ENCODE measurements at places on chromosomes 12 and 14.

DNA sequence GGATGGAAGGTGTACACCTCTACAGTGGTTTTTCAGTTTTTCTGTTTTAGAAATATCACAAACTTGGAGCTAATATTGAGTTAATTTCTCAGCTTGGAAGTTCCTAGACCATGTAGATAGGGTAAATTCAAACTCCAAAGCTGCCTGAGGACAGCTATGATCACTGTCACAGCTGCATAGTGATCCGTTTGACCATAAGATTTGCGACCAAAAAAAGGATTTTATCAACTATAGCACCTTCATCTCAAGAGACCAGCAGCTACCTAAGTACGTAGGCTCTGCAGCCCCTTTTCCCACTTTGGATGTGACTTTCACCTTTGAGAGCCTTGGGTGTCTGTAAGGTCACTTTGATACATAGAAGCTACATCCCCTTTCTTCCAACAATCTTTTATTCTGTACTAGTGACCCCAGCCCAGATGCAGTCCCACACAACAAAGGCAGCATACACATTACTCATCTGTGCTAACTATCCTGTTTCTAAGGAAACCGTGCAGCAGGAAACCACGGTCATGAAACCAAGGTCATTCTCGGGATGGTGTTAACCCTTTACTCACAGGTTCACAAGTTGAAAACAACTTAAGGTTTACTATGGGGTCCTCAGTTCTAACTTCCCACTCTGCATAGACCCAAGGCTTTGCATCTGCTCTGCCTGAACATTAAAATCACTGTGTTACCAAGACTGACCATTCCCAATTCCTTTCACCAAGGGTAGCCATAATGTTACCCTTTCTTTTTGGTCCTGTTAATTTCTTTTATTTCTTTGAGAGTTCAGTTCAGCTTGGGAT is 75.4 kb downstream of the IFT81 start:
- DNase-seq: no peak

- peak; percentile 55 for DNase-seq
Observed at GRCh38 chr12:96177013-96177412, 17.2 kb upstream of the ELK3 start.

- DNase-seq: no peak
Observed at GRCh38 chr14:74524076-74524811, 30.7 kb downstream of the ISCA2 start.

DNA sequence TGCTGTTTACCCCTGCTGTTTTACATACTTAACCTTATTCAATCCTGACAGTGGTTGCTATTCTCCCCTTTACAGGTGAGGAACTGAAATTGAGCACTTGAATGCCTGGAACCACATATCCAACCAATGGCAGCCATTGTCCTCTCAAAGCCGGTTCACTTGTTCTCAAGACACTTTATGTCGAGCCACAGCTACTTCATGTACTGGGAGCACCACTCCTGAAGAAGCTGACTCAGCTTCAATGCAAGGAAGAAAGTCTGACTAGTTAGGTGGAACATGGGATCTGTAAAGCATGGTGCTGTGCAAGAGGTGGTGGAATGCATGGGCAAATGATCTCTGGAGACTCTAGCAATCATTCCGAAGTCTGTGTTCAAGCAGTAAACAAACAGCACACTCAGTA is 113.9 kb upstream of the CPM start:
- no peak for DNase-seq

DNA sequence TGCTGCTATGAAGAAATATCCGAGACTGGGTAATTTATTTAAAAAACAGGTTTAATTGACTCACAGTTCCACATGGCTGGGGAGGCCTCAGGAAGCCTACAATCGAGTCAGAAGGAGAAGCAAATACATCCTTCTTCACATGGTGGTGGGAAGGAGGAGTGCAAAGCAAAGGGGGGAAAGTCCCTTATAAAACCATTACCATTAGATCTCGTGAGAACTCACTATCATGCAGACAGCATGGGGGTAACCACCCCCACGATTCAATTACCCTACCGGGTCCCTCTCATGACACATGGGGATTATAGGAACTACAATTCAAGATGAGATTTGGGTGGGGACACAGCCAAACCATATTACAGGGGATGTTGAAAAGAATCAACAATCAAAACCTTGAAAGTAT is 74.9 kb downstream of the PPM1H start:
- no peak for DNase-seq

DNA sequence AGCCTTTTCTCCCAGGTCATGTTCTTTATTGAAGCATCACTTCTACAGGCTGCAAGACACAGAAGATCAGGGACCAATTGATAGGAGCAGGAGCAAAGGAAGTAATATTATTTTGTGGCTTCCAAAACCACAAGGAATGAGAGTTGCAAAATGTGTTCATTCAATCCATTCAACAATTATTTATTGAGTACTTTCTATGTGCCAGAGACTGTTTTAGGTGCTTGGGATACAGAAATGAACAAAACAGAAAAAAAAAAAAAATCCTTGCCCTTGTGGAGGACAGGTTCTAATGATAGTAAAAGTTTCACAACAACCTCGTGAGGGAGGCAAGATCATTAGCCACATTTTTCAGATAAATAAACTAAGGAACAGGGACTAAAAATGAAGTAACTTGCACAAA is 20.1 kb upstream of the DACT1 start:
- DNase-seq: no peak

GRCh38 chr12:89180496-89180895 is 171.8 kb downstream of the DUSP6 start:
- DNase-seq: no peak

- DNase-seq: no peak
Observed at GRCh38 chr14:36161776-36162175, 14.7 kb downstream of the PTCSC3 start.

GRCh38 chr14:96958057-96958456 is 160.9 kb downstream of the VRK1 start:
- DNase-seq: no peak

GRCh38 chr12:6281081-6281809 is 29.2 kb upstream of the PLEKHG6 start:
- no peak for DNase-seq

GRCh38 chr14:61699027-61699426 is 3.7 kb downstream of the HIF1A start:
- DNase-seq: no peak

GRCh38 chr12:40622246-40622838 is 69.9 kb upstream of the CNTN1 start:
- DNase-seq: no peak

DNA sequence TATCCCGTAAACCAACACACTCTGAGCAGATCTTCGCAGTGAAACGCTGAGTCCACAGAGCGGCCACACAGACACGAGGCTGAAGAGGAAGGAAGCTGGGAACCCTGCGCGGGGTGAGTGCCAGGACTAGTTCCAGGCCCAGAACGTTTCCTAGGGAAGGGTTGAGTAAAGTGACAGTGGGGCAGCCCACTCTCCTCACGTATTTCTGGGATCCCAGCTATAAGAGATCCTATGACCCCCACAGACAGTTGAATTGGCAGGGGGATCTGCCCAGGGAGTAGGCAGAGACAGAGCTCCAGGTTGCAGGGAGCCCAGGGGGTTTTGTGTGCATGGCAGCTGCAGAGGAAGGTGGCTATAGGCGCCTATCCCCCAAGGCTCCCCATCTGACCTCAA is 51.1 kb downstream of the GTF2A1 start:
- no peak for DNase-seq

DNA sequence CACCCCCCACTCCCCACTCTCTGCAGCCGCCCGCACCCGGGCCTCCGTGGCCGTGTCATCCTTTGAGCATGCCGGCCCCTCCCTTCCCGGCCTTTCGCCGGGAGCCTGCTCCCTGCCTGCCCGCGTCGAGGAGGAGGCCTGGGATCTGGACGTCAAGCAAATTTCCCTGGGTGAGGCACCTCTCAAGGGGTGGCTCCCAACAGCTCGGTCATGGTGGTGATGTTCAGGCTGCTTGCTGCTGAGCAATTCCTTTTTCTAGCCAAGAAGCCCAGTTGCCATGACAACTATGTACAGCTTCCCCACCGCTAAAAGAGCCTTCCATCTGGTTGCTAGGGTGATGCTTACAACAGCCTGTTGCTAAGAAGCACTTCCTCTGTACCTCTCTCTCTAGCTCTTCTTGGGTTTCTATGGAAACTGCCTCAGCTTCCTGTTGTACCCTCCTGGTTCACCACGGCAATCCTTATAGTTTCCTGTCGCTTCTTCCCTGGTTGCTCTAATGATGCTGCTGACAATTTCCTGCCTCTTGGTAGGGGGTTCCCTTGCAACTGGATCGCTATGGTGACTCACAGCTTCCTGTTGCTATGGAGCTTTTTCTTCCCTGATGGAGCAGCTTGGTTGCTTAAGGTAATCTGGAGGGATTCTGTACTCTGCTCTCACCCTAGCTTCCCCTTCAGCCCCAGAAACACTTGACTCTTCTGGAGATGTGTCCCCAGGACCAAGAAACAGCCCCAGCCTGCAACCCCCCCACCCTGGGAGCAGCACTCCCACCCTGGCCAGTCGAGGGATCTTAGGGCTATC is 11.0 kb downstream of the ZNF219 start:
- DNase-seq: no peak

DNA sequence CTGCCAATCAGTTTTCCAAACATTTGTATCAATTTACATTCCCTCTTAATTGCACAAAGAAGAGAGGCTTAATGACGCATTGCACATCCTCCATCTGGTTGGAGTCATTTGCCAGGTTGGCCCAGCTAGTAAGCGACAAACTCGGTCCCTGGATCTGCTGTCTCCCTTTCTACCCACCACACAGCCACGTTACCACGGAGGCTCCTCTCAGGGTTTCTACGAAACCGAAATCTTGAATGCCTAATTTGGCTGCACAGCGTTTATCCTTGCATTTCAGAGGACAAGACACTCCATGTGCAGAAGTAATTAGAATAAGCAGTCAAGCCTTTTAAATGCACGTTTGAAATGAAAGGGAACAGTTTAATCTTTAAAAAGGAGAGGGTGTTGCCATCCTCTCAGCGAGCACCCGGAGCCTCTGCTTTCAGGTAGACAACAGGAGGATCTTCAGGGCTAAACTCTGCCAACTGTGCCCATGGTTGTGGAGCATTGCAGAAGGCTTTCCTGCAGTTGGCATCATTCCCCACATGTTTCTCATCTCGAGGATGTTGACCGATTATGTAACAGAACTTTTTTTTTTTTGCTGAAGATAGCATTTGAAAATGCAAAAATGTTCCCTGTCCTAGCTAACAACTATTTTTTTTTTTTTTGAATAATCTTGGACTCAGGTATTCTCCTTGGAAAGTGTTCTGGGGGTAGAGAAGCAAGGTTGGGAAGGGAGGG is 37.8 kb downstream of the SLC24A4 start:
- DNase-seq: no peak

GRCh38 chr12:131448254-131448795 is 262.6 kb upstream of the SFSWAP start:
- no peak for DNase-seq

- no peak for DNase-seq
Observed at GRCh38 chr12:109822951-109823411, 10.2 kb downstream of the TRPV4 start.

GRCh38 chr12:110741341-110742095 is 1.2 kb downstream of the PPP1CC start:
- no peak for DNase-seq

GRCh38 chr12:92971859-92972524 is 42.9 kb upstream of the EEA1 start:
- no peak for DNase-seq

DNA sequence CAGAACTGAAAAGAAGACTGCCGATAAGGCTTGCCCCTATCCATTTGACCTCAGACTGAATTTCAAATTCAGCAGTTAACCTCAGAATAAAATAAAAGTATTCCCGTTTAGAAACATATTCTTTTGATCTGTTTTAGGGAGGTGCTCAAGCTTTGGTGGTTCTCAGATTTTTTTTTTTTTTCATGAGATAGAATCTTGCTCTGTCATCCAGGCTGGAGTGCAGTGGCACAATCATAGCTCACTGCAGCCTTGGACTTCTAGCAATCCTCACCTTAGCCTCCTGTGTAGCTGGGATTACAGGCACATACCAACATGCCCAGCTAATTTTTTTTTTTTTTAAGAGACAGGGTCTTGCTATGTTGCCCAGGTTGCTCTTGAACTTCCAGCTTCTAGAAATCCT is 15.5 kb downstream of the AEBP2 start:
- no peak for DNase-seq

- DNase-seq: no peak
Observed at GRCh38 chr14:88856786-88857366, 32.4 kb downstream of the TTC8 start.

DNA sequence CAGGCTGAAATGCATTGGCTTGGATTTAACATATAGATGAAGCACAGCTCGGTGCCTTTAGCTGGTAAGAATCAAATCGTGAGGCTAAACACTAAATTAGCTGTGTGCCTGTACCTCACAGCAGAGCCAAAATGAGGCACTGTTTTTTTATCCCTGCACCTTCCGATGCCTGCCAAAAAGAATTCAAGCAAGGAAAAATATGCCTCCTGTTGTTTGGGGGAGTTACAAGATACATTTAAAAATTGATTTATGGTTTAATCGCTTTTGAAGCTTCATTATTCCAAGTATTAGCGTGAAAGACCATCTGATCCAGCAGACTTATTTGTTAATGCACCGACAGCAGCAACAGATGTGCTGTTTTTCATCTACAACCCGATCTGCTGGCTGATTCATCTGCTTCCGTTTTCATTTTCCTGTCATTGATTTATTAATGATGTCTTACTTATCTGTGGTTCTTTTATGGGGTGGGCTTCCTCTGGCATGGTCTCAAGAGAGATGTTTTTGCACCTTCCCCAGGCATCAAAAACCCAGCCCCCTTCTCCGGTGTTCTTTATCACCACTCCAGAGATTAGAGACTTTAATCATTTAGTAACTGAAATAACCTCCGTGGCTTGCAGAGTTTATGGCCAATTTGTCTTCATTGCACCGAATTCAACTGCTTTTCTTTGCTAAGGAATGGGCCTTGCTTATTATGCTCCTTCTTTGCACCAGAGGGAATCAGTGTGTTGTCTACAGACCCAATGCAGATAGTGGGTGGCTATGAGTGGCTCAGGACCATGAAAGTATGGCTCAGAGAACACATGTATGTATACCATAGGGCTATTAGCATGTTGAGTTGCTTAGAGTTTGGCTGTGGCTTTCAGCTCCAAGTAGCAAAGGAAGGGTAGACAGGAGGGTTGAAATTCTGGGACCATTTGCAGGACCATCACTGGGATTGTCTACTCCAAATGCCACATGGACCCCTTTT is 166.8 kb upstream of the TMEM260 start:
- DNase-seq: no peak

Data from stimulated activated CD8-positive, alpha-beta memory T cell treated with anti-CD3 and anti-CD28 coated beads, Interleukin-4, amount 100 ng/mL, for 24 hours (primary cell).